ENCODE measurements at places on chromosomes 4 and X.

DNA sequence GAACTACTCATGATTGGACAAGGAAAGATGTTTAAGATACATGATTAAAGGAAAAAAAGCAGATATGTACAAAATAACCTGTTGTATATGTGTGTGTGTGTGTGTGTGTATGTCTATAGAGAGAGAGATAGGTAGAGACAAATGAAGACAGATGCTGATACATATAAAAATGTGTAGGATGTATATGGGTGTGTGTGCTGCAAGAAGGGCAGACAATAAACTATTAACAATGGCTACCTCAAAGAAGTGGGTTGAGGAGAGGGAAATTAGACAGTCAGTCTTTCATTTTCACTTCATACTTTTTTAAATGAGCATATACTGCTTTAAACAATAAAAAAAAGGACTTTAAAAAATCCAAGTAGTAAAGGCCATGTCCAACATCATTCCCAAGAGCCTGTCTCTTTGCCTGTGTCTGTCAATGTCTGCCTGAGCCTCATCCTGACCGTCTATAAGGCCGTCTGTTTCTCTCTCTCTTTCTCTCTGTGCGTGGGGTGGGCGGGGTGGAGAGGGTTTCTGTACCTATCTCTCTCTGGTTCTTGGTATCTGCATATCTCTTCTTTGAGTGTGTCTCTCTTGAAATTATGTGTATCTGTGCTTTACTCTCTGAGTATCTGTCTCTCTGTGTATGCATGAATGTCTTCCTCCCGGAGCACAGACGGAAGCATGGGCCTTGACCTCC, 62.8 kb downstream of the LRBA start:
- no peak for DNase-seq

GRCh38 chrX:43349363-43349762, 306.7 kb upstream of the MAOA start:
- peak; percentile 11 for DNase-seq

GRCh38 chr4:7425591-7426468, 8.9 kb downstream of the PSAPL1 start:
- DNase-seq = no peak

DNA sequence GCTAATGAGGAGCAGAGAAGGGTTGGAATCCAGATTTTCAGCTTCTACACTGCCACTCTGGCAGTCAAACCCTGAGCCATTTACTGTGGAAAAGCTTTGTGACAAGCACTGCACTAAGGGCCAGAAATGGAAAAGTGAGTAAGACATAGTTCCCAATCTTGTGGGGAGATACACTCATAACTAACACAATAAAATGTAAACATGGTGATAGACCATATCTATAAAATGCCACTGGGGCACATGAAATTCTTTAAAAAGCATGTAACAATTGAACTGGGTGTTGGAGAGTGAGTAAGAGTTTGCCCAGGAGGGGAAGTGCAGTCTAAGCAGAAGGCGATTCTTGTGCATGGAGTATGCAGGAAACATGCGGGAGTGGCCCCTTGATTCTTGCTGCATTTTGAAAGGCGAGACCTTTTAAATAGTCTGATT, 32.0 kb upstream of the ANXA5 start:
- peak; percentile 96 for DNase-seq

DNA sequence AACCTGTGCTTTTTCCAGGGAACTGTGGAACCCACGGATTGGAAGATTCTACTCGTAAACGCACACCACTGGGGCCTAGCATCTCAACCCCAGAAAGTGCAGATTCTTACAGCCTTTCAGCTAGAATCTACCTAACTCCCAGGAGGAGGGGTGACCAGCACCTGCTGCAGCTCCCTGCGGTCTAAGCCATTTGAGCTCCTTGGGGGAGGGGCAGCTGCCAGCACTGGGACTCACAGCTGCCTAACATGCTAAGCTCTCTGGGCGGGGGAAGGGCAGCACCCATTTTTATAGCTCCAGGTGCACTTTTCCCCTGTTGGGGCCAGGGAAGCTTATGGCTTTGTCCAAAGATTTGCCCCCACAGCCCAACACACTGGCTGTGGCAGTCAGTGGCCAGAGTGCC, 595.7 kb upstream of the EPHA5 start:
- no peak for DNase-seq
